Sigmoid colon (tissue), 7 donors: ENCODE measurements at places on chromosomes 16 and 17. TPM values are rescaled to one million over a fixed set of nuclear protein-coding genes. Genes with fewer than 3 reads are reported as not detected.

GRCh38 chr16:84369938-84370627, 1.7 kb downstream of the ATP2C2 start:
- H3K36me3 ChIP-seq, result no peaks in the 10 kb centered on the region
- peaks cover 9% of the 10 kb centered on the region for H3K4me1 ChIP-seq
- peaks cover 36% of the 10 kb centered on the region for H3K27me3 ChIP-seq
- H3K27ac ChIP-seq, result no peak overlapping the region
- no peak overlapping the region for H3K4me3 ChIP-seq
- no peak for DNase-seq

Gene ZG16
- not detected for total RNA-seq

- peak within 1 kb of the TSS; percentile 50 for H3K4me3 ChIP-seq
- H3K27ac ChIP-seq, result no peak within 1 kb of the TSS
- peaks cover 71% of the 10 kb centered on the region for H3K27me3 ChIP-seq
- no peak for DNase-seq
- peaks cover 13% of the 10 kb centered on the region for H3K4me1 ChIP-seq
Measured at GRCh38 chr17:3695723-3696411, at the start of gene P2RX5. P2RX5 (minus strand) TSS chr17:3696155; CDS start chr17:3696005, 150 bp downstream.

Gene PRPF8
- 115 TPM for total RNA-seq

DNA sequence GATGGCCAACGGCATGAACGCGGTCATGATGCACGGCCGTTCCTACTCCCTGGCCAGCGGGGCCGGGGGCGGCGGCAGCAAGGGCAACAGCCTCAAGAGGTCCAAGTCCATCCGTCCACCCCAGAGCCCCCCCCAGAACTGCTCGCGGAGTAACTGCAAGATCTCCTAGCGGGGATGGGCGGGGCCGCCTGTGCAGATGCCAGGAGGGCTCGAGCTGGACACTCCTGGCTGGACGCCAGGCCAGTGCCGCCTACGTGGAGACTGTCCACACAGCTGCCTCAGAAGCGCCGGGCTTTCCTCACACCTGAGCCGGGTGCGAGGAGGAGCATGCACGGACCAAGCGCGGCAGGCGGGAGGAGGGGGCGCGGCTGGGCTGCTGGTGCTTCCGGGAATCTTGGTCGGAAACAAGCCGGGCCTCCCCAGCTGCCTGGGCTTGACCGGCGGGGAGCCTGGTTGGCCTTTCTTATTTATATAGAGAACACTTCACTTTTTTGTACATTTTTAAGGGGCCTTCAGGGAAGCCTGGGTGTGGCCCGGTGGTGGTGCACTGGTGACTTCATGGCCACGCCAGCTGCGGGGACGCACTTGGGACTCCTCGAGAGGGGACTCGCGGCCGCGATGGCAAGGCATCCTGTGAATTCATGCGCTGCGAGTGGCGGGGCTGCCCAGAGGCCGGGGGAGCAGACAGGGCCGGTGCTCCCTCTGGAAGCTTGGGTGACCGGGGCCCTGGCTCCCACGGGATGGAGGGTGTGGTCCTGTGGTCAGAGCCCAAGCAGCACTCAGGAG, 3.1 kb upstream of the WFIKKN1 start:
- H3K4me3 ChIP-seq, result no peak overlapping the region
- peaks cover 32% of the 10 kb centered on the region for H3K4me1 ChIP-seq
- H3K27me3 ChIP-seq, result no peaks in the 10 kb centered on the region
- peak overlapping the region; percentile 69 for H3K27ac ChIP-seq
- peaks cover 9% of the 10 kb centered on the region for H3K36me3 ChIP-seq

Gene MPO
- total RNA-seq, result not detected

GRCh38 chr16:27281243-27281642, 12.7 kb upstream of the NSMCE1 start:
- H3K27ac ChIP-seq, result no peak overlapping the region
- H3K4me1 ChIP-seq, result no peaks in the 10 kb centered on the region
- no peaks in the 10 kb centered on the region for H3K27me3 ChIP-seq
- no peak overlapping the region for H3K4me3 ChIP-seq
- no peak for DNase-seq
- H3K36me3 ChIP-seq, result no peaks in the 10 kb centered on the region

DNA sequence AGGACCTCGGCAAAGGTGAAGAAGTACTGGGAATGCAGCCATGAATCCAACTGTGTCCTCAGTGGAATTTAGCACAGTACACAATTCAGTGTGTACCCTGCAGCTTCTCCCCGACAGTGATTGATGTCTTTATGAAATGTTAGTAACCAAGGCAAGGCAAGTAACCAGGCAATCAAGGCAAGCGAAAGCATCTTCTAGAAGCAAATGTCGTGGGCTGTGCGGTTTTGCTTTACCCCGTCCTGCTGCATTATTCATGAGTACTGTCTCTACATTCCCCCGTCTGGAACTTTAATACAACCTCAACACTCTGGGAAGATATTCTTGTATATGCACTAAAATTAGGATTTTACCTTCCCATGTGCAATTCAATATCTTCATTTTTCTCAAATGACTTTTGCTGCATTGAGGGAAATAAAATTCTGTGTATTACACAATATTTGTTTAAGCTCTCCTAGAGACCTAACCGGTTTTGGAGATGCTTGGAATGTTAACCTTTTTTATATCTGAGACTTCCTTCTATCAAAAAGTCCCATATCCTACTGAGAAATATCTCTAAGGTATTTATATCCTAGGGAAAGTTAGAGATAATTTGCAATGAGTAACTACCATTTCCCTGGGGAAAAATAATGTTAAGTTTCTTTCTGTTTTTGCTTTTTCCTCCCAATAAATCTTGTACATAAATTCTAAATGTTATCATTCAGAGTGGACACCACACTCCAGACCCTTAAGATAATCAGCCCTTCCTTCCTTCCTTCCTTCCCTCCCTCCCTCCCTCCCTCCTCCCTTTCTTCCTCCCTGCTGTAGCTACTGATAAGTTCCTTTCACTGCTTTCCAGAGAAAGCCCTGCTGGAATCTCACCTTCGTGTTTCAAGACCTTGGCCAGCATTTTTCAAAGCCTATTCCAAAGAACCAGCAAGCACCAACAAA, 51.9 kb upstream of the ADORA2B start:
- peaks cover 10% of the 10 kb centered on the region for H3K4me1 ChIP-seq
- DNase-seq, result no peak
- no peak overlapping the region for H3K27ac ChIP-seq
- H3K4me3 ChIP-seq, result no peak overlapping the region

GRCh38 chr16:89159066-89159849, 12.3 kb upstream of the CDH15 start:
- no peak overlapping the region for H3K27ac ChIP-seq
- no peak for DNase-seq

- no peak for DNase-seq
- no peak overlapping the region for H3K4me3 ChIP-seq
- H3K4me1 ChIP-seq, result no peaks in the 10 kb centered on the region
- no peaks in the 10 kb centered on the region for H3K27me3 ChIP-seq
- H3K27ac ChIP-seq, result peak overlapping the region; percentile 91
Measured at GRCh38 chr16:50605733-50606430, 57.7 kb downstream of the NKD1 start.

DNA sequence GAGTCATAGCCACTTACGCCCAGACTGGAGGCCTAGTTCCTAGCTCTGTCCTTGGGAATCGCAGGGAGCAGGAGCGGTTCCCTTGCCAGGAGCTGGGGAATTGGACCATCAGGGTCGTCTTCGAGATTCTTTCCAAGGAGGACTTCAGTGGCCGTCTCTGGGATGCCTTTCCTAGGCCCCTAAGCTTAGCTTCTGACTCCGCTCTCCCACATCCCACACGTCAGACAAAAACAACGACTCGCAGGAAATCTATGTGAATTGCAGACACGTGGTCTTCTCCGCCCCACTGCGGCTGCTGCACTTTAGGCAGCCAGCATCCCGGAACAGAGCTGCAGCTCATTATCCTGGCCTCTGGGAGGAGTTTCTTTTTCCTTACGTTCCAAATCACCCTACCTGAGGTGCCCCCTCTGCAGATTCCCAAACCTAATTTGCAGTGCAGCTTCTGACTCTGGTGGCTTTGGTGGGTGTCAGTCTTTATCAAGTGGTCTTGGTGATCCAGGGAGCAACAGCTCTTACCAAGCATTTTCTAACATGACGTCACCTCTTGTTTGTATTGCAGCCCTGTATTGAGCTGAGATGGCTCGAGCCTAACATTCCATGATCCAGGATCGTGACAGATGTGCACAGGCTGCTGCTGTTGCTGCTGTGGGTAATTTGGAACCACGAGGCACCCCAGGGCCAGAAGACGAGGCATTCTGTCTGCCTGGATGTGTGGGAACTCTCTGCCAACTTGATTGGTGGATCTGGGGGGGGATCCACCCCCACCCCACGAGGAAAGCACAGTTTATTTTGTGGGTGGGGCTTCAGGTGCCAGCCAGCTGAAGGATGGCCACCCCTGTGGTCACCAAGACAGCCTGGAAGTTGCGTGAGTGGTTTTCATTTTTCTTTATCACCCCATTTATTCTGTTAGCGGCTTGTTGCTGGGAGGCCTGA, 1.1 kb downstream of the KATNB1 start:
- peak; percentile 67 for DNase-seq
- no peaks in the 10 kb centered on the region for H3K27me3 ChIP-seq
- H3K4me1 ChIP-seq, result peaks cover 23% of the 10 kb centered on the region
- H3K27ac ChIP-seq, result peak overlapping the region; percentile 84
- H3K36me3 ChIP-seq, result no peaks in the 10 kb centered on the region
- H3K4me3 ChIP-seq, result peak overlapping the region; percentile 89

- no peak for DNase-seq
- no peaks in the 10 kb centered on the region for H3K4me1 ChIP-seq
- no peak overlapping the region for H3K4me3 ChIP-seq
- H3K36me3 ChIP-seq, result no peaks in the 10 kb centered on the region
- H3K27ac ChIP-seq, result no peak overlapping the region
Measured at GRCh38 chr16:71537643-71538042, 11.4 kb downstream of the CHST4 start.

GRCh38 chr16:89156740-89157645, 14.6 kb upstream of the CDH15 start:
- no peak for DNase-seq
- peaks cover 2% of the 10 kb centered on the region for H3K36me3 ChIP-seq
- peaks cover 29% of the 10 kb centered on the region for H3K4me1 ChIP-seq
- H3K27me3 ChIP-seq, result no peaks in the 10 kb centered on the region
- no peak overlapping the region for H3K4me3 ChIP-seq
- no peak overlapping the region for H3K27ac ChIP-seq

Gene PDE6G
- total RNA-seq, result 3.7 TPM
